Activated naive CD8-positive, alpha-beta T cell treated with anti-CD3 and anti-CD28 coated beads for 36 hours (primary cell): ENCODE measurements at places on chromosomes 12 and 14. TPM values are rescaled to one million over a fixed set of nuclear protein-coding genes. Genes with fewer than 3 reads are reported as not detected.

MANSC4 gene
- total RNA-seq: not detected

HOXC4 gene
- total RNA-seq: 0.56 TPM

DENND5B gene
- 0.16 TPM for total RNA-seq

TMEM106C gene
- 168 TPM for total RNA-seq

- DNase-seq: no peak
Observed at GRCh38 chr12:131862600-131862993, 31.8 kb upstream of the ULK1 start.

- DNase-seq: no peak
Observed at GRCh38 chr12:948238-948637, 1.3 kb downstream of the RAD52 start.

- DNase-seq: no peak
Observed at GRCh38 chr14:92190768-92191167, 69.0 kb downstream of the CPSF2 start.

GRCh38 chr14:71574976-71575375 lies 357.3 kb upstream of the RGS6 start:
- no peak for DNase-seq

GRCh38 chr14:50320283-50320682 lies 8.2 kb downstream of the DMAC2L start:
- DNase-seq: no peak

- no peak for DNase-seq
Observed at GRCh38 chr14:80602946-80603345, 338.6 kb downstream of the CEP128 start.

- no peak for DNase-seq
Observed at GRCh38 chr12:47367912-47368537, 288.3 kb upstream of the AMIGO2 start.

DNA sequence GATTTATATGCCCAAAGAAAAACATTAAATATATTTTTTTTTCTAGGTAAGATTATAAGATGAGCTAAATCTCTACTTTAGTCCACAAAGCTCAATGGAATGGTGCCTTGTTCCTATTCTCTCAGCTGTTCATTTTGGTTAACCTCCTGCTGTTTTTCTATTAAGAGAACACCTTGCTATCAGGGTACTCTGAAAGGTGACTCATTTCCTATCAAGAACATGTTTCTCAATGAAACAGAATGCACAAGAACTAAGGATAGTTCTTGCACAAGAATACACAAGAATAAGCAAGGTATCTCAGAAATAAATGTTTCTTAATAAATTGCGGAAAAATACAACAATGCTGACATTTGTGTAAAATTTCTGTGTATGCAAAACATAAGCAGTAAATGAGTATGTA lies 14.1 kb downstream of the ABCD2 start:
- DNase-seq: no peak

DNA sequence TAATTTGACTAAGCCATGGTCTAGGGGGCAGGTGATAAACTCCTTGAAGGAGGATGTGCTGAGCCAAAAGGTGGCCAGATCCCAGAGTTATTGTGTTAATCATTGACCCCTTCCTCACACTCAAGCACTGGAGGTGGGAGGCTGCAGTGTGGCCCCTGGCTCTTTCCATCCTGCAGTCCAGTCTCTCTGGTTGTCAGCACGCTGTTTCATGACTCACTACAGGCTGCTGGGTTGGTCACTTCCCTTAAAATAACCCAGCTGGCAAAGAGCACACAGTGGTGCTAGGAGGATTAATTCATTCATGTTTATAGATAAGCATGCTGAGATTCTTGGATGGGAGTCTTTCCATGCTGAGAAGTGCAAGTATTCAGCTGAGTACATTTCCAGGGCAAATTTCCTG lies 228.9 kb downstream of the ANO2 start:
- DNase-seq: no peak
